Urinary bladder (tissue), 4 donors: ENCODE measurements at places on chromosomes 4 and X. TPM values are rescaled to one million over a fixed set of nuclear protein-coding genes. Genes with fewer than 3 reads are reported as not detected.

The FAM47A gene
- not detected for total RNA-seq

DNA sequence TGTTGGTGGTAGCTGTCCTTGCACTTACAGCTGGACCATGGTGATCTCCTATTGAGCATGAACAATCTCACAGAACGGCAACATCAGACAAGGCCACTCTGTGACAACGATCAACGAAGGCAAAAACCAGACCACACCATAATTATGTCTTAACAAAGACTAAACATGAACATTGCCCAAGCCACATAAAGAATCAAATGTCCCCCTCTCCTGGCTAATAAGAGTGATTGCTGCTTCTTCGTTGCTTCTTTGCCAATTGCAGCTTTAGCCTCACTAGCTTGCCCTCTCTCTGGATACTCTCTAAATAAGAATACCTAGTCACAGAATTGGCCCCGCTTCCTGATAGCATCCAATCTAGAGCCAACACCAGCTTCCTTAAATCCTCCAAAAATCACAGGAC is 41.5 kb upstream of the PGRMC1 start:
- DNase-seq, result no peak

GRCh38 chr4:74724979-74725378 is 69.3 kb downstream of the BTC start:
- DNase-seq, result no peak

- DNase-seq, result peak; percentile 56
Measured at GRCh38 chr4:164536814-164537213, 217.1 kb upstream of the SMIM31 start.

GRCh38 chr4:6199422-6199921 is 877 bp downstream of the JAKMIP1 start:
- DNase-seq, result no peak

The KLKB1 gene
- total RNA-seq, result 1.5 TPM

- DNase-seq, result no peak
Measured at GRCh38 chr4:143273160-143273917, 63.3 kb upstream of the GAB1 start.

GRCh38 chrX:150506020-150506419 is 62.4 kb upstream of the MTM1 start:
- no peak for DNase-seq

DNA sequence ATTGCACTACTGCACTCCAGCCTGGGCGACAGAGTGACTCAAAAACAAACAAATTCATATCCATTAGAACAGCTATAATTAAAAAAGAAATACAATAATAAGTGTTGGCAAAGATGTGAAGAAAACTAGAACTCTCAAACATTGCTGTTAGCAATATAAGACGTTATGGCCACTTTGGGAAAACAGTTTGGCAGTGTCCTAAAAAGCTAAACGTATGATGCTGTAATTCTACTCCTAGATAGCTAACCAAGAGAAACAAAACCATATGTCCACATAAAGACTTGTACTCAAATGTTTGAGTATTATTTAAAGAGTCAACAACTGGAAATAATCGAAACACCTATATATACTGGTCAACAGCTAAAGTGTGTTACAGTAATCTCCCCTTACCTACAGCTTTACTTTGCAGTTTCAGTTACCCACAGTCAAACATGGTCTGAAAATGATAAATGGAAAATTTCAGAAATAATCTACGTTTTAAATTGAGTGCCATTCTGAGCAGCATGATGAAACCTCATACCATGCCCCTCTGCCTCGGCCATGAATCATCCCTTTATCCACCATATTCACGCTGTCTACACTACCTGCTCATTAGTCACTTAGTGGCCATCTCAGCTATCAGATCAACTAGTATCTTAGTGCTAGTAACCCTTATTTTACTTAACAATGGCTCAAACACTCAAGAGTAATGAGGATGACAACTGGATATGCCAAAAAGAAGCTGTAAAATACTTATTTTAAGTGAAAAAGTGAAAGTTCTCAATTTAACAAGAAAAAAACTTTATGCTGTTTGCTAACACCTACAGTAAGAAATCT is 4.9 kb downstream of the ELF2 start:
- no peak for DNase-seq

GRCh38 chrX:149871940-149872339 is 9.0 kb upstream of the MAGEA8 start:
- DNase-seq, result no peak

- no peak for DNase-seq
Measured at GRCh38 chr4:168846414-168846813, 163.6 kb downstream of the CBR4 start.

- no peak for DNase-seq
Measured at GRCh38 chr4:158159054-158159717, 13.6 kb downstream of the GASK1B start.

DNA sequence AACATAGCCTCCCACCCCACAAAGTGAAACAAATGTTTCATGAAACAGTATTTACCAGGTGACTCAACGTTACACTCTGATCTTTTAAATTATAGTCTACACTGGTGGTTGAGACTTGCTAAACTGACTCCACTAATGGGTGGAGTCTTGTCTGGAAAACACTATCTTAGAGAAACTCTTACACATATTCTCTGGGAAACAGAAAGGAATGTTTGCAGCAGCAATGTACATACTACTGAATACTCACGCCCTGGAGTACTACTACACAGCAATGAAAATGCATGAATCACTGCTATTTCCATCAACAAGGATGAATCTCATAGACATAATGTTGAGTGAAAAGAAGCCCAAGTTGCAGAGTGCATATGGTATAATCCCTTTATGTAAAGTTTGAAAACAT is 208.5 kb upstream of the IGFBP7 start:
- DNase-seq, result no peak

GRCh38 chr4:151652841-151653547 is 107.8 kb downstream of the GATB start:
- no peak for DNase-seq

GRCh38 chrX:22968494-22968893 is 31.3 kb upstream of the DDX53 start:
- no peak for DNase-seq

GRCh38 chrX:42544883-42545282 is 233.1 kb downstream of the PPP1R2C start:
- DNase-seq, result no peak

DNA sequence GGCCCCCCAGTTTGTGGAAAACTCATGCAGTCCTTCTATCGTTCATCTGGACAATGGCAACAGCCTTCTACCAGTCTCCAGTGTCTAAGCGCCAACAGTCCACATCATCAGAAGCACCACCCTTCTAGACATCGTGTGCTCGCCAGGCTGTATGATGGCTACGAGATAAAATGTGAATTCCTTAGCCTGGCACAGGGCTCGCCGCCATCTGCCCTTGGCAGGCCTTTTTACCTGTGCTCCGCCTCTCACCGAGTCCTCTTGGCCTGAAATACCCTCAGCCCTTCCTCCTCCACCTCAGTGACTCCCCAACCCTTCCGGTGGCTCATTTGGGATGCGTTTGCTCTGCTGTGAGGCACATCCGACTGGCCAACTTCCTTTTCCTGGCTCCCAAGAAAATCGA is 15.9 kb upstream of the STS start:
- no peak for DNase-seq

DNA sequence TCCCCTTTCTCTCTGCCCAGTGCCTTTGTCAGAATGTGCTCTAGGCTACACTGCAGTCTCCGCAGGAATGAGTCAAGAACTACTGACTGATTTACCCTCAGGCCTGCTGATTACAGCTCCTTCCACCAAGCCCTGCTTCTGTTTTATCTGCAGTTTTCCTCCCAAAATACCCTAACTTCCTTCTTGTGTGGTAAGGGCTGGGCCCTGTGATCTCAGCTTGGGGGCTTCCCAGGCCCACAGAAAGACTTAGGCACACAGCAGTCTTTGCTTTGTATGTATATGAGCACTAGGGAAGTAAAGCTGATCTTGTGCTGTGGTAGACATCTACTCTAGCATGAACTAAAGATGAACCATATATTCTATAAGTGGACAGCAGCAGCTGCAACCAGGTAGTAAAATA is 18.8 kb downstream of the PAK3 start:
- DNase-seq, result no peak

DNA sequence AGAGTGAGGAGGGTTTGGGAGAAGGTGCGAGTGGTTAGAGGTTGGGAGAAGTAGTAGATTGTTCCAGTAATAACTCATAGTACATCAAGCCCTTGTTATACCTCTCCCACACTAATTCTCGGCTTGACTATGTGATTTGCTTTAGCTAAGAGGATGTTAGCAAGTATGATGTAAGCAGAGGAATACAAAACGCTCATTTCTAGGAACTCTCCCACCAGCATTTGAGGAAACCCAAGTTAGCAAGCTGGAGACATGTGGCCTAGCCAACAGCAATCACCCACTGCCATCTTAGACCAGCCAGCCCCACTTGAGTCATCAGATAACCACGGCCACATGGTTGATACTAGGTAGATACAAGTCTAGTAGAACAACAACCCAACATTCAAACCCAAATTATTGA is 14.2 kb downstream of the FTHL17 start:
- DNase-seq, result no peak

DNA sequence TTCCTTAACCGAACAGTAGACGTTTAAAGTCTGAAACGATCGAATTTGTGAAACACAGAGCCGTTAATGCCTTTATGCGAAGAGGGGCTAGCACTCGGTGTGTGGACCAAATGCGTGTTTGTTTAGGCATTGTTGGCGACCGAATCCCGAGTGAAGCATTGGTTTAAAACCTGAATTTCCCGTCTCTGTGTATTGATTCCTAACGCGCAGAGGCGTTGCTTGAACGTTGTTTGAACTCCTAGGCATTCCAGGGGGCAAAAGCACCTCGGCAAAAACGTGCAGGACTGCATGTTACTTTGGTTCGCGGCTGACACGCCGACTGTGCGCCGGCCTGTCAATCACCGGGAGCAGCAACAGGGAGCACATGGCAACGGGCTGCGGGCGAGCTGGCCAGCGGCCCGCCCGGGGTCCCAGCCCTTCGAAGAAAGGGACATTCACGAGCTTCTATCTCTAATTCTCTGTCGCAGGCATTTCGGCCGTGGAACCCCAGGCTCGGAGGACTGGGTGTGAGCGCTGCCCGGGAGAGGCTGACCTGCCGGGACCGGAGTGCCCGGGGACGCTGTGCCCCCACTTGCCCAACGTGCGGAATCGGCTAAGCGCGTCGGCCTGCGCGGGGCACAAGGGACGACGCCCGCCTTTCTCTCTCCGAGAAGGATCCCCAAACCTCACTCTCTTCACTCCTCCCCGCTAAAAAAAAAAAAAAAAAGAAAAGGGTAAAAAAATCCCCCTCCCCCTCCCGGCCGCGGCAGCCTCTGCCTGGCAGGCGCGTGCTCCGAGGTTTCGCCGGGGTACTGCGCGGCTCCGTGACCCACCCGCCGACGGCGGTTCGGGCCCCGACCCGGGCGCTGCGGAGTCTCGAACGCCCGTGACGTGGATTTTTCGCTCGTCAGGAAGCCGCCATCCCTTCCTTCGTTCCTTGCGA is 810 bp downstream of the SPRY1 start:
- DNase-seq, result no peak

DNA sequence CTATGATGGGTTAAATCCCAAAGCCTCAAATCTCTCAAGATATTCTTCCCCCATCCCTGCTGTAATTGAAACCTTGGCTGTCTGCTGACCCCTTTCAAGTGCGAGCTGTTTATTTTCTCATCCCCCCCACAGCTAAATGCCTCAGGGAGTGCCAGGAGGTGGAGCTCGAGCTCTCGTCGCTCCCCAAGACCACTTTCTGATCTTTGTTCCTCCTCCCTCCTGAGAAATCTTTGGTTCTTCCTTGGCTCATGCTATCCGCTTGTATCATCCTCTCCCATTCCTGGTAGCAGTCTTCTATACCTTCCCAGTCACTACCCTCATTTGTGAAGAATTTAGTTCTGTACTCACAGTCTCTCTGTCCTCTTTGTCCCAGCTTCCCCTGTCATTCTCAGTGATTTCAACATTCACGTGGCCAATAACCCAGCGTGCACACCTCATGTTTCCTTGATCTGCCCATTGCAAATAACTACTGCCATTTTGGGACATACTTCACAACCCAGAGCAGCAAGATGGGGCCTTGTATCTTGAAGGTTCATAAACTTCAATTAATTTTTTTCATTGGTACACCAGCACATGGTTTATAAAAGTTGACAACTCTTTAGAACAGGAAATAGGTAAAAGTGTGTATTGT is 9.2 kb upstream of the SLC25A43 start:
- no peak for DNase-seq

DNA sequence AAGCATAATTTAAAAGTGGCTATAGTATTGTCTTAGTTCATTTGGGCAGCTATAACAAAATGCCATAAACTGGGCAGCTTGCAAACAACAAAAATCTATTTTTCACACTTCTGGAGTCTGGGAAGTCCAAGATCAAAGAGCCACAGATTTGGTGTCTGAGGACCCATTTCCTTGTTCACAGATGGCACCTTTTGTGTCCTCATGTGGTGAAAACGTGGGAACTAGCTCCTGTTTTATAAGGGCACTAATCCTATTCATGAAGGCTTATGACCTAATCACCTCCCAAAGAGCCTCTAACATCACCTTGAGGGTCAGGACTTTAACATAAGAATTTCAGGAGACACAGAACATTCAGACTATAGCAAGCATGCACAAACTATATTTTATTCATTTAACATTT is 126.5 kb upstream of the WDFY3 start:
- no peak for DNase-seq

DNA sequence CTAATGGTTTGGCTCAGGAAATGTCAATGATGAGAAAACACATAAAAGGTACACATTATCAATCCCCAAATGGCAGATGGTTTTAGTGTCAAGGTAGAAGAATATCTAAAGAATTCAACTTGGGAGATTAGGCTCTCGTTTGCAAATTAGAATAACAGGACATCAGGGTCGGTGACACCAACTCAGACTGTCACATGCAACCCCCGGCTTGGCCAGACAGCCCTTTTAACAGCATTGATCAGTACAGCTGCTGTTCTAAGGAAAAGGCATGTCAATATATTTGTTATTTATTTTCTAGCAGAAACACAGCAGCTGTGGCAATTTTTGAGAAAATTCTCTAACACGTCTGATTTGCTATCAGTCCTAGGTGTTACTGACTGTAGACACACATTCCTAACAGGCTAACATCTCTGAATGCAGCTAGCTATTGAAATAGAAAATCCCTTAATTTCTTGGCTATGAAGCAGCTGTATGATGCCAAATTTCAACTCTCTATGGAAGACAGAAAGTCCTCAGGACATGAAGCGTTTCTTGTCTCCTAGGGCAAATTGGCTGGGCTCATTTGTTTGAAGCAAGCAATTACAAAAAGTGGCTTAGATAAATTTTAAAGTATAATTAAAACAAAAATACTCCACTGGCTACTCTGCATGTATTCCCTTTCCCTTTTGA is 269.0 kb upstream of the CXXC4 start:
- no peak for DNase-seq

DNA sequence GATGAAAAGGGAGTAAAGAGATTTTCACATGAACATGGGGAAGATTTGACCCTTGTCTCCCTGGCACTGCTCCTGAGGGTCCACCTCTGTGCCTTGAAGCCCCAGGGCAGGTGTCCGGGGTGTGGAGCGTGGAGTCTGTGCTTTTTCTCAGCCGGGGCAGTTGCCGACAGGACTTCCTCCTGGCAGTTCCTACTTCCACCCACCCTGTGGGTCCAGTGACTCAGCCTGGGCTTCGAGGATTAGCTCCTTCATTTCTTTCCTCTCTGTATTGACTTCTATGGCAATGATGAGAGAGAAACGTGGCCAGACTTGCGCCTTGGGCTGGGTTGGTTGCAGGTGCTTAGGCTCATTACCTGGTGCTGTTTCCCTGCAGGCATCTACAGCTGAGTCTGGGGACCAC is 35.9 kb upstream of the CLCN4 start:
- DNase-seq, result no peak

GRCh38 chr4:159722052-159722451 is 619.2 kb downstream of the RAPGEF2 start:
- DNase-seq, result no peak
